OCI-M1 (cell line): ENCODE measurements at places on chromosomes 6 and 20.

- no peak for DNase-seq
Measured at GRCh38 chr6:149441740-149442139, 41.7 kb downstream of the SUMO4 start.

DNA sequence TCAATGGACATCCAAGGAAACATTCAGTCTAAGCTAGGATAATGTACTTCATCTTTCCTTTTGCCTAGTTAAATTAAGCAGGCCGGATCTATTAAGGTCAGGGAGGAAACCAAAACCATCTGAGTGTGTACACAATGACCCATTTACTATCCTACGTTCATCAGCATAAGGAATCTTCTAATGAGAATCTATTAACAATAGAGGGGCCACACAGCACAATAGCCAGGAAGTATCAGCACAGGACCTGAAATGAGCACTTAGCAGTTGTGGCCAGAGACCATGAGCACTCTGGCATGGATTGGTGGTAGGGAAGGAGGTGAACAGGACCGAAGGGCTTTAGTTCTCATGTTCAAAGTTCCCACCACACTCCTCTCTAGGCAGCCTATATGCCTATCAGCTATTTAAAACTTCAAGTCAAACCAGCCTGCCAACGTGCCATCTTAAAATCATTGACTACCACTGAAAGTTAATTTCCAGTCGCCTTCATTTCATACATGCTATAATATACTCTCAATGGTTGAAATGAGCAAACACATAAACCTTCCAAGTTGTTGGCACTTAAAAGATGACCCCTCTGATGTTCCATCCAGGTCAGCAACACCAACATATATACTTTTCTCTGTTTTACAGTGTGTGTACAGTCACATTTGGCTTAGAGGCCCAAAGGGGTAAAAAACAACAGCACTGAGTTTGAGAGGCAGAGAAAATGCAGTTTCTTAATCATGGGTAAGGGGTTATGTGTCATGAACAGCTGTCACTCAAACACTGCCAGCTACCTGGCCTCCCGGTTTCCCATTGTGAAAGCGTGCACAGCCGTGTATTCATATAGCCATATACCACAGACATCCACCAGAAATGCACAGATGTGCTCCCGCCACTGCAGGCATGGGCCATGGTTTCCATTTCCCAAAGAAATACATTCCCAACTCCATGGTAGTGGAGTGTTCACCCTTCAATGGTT, 184.3 kb downstream of the TBXT start:
- DNase-seq: no peak

DNA sequence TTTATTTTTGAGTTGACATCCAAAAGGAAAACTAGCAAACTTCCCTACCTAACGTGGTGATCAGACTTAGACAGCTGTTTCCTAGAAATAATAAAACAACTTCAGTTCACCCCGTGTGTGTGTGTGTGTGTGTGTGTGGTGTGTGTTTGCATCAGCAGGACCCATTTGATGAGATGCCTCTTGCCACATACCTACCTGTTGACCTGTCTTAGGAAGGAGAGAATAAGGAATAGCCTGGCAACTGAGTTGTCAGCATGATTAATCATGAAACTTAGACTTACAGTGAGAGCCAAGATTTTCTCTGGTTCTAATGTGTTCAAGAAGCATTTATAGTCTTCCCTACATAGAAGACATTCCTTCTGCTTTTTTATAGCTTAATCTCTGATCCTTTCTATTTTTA, 16.1 kb upstream of the PBOV1 start:
- DNase-seq: no peak

DNA sequence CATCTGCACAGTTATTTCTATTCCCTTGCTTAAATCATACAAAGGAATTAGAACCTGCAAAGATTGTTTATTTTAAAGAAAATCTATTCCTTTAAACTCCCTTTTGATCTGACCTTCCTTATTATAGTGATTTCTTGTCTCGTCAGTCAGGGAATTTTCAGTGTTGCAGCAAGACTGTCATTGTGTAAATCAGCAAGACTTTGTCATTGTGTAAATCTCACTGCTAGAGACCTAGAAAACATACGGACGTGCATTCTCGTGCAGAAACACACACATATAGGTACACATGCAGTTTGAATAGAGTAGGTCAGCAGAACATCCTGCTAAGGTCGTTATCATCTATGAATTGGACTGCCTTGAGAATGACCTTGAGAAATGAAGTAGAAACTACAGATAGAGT, 6.2 kb upstream of the SGK1 start:
- DNase-seq: no peak

- peak; percentile 97 for DNase-seq
Measured at GRCh38 chr20:25696371-25697131, at the start of gene ZNF337. Gene ZNF337, minus strand, starts transcription at chr20:25696853. Its CDS starts 10,436 bp downstream, at chr20:25686417.

- no peak for DNase-seq
Measured at GRCh38 chr20:31474758-31475427, at the start of the genes DEFB124 and REM1. Gene DEFB124, minus strand, starts transcription at chr20:31475127. Its CDS starts 2,114 bp downstream, at chr20:31473013. Gene REM1, plus strand, starts transcription at chr20:31475288. Its CDS starts 1,158 bp downstream, at chr20:31476446.

GRCh38 chr6:10956776-10957175, 69.9 kb downstream of the SYCP2L start:
- DNase-seq: no peak

DNA sequence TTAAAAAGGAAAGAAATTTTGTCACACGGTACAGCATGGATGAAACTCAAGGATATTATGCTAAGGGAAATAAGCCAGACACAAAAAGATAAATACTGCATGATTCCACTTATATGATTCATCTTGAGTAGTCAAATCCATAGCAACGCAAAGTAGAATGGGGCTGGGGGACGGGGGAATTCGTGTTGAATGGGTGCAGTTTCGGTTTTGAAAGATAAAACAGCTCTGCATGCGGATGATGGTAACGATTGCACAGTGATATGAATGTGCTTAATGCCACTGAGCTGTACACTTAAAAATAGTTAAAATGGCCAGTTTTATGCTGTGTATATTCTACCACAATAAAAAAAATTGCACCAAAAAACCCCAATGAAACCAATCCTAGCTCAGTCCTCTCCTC, 52.9 kb upstream of the SIRPA start:
- DNase-seq: no peak

DNA sequence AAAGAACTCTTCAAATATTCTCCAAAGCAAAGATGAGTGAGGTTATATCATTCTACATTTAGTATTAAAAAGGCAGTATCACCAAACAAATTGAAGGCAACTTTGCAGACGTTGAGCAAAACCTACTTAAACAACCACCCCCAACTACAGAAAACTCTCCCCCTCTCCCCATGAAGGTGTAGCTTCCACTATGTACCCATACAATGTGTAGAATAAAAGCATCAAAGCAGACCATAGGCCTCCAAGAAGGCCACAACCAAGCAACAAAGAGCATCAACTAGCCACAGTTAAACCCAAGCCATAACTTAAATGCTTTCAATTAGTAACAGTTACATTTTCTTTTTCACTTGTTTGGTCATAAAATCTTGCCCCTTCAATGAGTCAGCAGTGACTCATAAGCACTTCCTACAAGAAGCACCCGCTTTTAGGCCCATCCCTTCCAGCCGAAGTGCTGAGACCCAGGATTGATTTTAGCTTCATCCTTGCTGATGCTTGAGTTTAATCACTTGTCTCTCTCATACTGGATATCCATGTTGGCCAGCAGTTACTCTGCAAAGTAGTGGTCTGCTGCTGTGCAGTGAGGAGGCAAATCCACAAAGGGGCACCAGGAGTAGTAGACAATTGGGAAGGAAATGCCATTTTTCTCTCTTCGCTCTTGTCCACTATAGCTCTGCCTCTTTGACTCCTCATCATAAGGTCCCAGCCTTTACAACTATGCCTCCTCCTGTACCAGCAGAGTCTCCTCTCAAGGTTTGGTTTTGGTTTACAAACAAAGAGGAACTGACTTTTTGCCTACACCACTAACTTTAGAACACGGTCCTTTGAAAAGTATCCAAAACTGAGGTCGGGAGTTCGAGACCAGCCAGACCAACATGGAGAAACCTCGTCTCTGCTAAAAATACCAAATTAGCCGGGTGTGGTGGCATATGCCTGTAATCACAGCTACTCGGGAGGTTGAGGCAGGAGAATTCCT, 8.4 kb upstream of the NUP153 start:
- peak; percentile 82 for DNase-seq

DNA sequence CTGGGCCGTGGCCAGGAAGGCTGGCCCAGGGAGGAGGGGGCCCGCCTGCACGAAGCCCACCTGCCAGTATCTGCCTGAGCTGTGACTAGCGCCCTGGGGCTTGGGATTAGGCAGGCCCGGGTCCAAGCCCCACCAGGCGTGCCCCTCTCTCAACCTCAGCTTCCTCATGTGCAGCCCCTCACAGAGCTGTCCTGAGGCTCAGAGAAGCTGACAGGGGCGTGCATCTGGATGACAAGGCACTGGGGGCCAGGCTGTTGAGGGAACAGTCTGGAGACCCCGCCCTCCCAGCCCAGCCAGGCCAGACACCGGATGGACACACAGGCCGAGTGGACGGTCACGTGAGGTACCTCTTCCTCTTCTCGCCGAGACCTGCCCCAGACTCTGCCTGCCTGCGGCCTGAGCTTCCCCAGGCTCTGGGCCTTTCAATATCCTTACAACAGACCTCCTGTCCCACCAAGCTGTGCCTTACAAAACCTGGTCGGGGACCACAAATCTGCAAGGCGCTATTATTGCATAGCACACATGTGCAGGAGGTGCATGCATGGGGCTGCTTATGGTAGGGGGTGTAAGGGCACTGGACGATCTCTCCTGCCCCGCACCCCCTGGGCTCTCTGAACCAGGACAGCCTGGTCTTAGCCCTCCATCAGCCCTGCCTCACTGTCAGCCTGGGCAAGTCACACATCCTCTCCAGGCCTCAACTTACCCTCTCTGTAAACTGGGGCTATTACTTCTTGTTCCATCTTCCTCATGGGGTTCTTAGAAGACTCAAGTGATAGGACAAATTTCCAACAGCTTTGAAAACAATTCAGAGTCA, 20.0 kb downstream of the NOL4L start:
- DNase-seq: no peak

DNA sequence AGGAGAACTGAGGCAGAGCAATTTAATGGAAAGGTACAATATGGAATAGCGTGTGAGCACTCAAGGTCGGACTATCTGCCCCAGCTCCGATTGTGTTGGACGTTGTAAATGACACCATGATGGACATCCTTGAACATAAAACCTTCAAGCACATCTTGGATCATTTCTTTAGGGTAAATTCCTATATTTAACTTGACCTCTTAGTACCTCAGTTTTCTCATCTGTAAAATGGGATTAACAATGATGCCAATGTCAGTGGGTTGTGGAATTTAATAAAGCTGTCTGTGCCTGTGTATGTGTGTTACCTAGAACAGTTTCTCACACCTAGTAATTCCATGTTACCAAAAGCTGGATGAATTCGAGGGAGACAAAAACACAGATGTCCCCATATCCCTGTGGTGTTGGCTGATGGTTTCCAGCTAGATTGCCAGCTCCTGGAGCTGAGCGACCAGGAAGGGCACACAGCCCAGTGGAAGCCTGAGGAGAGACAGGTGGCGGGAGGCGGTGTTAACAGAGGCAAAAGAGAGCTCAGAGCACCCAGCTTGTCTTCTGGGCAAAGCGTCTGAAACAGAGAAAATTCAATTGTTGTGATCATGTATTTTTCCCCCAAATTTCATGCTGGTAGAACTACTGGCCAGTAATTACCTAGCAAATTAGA, 32.6 kb downstream of the MDFI start:
- no peak for DNase-seq

DNA sequence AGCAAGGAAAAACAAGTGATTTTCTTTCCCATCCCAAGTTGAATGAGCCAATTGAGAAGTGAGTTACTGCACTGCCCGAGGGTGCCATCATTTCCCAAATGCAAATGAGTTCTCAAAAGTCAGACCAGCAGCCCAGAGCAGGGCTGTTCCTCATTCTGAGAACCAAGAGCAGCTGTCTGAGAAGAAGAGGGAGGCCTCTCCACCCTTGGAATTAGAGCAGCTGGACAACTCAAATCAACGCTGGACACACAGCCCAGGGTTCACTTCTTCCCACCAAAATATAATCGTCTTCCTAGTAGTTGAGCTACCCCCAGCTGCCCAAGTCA, 4.6 kb upstream of the PREX1 start:
- peak; percentile 64 for DNase-seq

- peak; percentile 45 for DNase-seq
Measured at GRCh38 chr6:149867876-149868640, 3.9 kb upstream of the LRP11 start.

GRCh38 chr20:47280228-47280627, 76.3 kb downstream of the ZMYND8 start:
- DNase-seq: no peak

- DNase-seq: no peak
Measured at GRCh38 chr6:164114651-164115050, 700.1 kb downstream of the QKI start.

- no peak for DNase-seq
Measured at GRCh38 chr6:106794129-106794528, 164.8 kb downstream of the QRSL1 start.

GRCh38 chr6:150102750-150103270, 33.9 kb upstream of the ULBP3 start:
- DNase-seq: no peak

GRCh38 chr20:61115364-61116065, 136.5 kb upstream of the CDH4 start:
- DNase-seq: no peak

DNA sequence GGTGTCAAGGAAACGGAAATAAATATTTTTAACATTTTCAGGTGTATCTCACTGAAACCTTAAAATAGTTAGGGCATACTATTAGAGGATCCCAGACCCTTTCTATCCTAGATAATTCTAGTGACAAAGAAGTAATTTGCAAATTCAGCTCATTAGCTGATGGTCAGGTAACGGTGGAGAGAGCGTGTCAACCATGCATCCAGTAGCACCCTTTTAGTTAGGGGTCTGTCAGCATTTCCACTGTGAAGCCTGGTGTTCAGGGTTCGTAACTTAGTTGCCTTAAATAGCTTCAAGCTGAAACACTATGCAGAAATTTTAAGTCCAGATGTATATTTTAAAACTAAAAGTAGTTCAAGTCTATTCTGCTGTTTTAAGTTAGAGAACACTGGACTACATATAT, 48.5 kb upstream of the SUPT3H start:
- DNase-seq: no peak

- no peak for DNase-seq
Measured at GRCh38 chr6:20583444-20583800, 49.2 kb downstream of the CDKAL1 start.

DNA sequence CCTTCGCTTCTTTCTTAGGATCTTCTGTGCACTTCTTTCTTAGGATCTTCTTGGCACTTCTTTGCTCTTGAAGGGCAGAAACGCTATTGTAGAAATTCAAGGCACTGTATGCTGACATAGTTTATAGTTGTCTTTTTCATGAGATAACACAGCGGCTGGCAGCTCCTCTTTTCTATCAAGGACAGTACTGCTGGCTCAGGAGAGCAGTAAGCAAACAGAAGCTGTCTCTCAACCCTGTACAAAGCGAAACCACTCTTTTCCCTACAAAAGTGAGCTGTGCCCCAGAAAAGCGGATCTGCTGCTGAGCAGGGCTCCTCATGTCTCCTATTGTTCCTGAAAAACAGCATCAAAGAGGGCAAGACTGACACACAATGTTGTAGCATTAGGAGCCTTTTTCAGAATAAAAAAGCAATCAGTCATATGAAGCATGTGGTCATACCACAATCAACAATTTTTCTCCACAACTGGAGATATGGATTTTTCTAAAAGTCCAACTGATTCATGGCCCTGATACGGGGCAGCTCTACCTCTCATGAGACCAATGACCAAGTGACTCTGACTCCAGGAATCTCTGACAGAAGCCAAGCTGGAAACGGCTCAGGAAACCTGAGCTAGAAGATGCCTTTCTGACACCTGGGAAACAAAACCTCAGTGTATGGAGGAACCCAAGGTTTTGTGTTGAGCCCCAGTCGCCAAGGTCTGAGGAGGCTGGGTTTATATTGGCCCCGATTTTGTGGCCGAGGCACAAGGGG, 255.9 kb downstream of the ESR1 start:
- peak; percentile 25 for DNase-seq
